ENCODE measurements at places on chromosomes 3 and 15. TPM values are rescaled to one million over a fixed set of nuclear protein-coding genes. Genes with fewer than 3 reads are reported as not detected.

- no peak for DNase-seq
Observed at GRCh38 chr3:168121184-168122017, 25.7 kb upstream of the GOLIM4 start.

DNA sequence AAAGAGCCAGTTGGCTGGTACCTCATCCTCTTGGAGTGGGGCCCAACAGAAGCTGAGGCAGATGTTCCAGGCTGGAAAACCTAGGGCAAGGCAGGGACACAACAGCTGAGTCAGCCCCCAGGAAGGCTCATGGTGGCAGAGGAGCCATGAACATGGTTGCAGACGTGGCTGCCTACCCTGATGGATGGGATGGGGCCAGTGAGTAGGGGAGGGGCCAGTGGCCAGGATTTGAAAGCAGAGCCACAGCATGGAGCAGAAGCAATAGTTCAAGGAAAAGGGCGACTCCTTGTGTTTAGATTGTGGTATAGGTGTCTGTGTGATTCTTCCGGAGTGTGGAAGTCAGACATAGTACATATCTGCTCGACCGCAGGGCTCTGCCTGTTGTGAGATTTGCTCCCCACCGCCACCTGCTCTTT lies 24.2 kb downstream of the PXYLP1 start:
- no peak for DNase-seq

DNA sequence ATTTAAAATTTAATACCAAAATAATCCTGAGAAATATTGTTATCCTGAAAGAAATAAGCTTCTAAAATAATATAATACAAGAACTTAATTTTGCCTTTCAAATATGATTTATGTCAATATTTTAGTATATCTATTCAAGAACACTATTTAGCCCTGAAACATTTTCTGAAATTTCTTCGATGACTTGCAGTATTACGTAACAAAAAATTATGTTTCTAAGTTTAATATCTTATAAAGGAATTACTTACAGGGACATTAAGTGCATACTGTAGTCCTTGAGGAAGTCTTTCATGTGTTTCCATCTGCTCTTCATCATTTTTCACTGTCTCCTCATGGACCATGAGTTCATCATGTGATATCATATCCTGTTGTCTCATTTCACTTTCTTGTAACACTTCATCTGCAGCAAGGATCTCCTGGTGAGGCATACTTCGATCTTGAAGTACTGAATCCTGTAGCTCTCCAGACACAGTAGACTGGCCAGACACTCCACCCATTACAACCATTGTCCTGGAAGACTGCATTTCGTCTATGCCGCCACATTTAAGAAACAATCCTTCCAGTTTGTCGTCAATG lies 62.0 kb downstream of the ZNF148 start:
- DNase-seq: no peak

- no peak for DNase-seq
Observed at GRCh38 chr3:154122552-154122911, 1.3 kb downstream of the ARHGEF26 start.

- no peak for DNase-seq
Observed at GRCh38 chr3:140434261-140434905, 243.5 kb upstream of the TRIM42 start.

DNA sequence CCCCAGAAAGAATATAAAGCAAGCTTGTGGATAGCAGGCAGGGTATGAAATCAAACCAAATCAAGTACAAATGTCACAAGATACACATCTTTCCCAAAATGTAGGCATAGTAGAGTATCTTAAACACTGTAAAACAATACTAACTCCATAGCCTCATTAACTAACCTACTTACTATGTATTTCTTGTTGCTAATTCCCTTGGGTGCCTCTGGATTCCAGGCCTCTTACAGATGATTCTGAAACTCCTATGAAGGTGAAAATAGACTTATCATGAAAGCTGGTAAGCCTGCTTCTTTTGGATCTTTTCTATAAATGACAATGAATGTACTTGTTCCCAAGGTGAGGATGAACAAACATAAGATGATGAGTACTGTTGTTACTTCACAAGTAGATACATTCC lies 93.8 kb downstream of the FRMD5 start:
- DNase-seq: no peak

DNA sequence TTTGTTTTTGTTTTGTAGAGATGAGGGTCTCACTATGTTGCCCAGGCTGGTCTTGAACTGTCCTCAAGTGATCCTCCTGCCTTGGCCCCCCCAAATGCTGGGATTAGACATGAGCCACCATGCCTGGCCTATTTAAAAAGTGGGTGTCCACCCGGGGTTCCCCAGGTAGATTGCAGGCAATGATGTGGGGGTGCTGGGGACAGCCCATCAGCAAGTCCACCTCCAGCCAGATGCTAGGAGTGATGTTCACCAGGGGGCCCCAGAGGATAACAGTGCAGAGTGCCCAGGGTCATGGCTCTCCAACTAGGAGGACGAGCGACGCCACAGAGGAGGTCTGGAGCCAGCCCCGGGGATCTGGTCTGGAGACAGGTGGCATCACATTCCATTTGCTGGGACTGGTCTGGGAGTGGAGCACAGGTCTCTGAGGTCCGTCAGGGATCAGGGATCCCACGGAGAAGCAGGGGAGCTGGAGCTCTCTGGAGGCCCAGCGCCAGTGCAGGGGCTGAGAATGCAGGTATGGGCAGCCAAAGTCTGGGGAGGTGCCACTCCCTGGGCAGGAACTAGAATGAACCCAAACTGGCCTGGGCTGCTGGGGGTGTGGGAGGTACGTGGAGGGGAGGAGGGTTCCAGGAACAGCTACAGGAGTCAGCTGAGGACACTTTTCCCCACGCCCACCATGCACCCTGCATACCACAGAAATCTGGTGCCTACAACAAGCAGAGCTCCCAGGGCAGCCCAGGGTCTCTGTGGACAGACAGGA lies 51.2 kb upstream of the PCSK6 start:
- no peak for DNase-seq

GRCh38 chr3:66133853-66134445 lies 86.9 kb upstream of the SLC25A26 start:
- DNase-seq: no peak

The LTF gene
- not detected for total RNA-seq

Data from Caki2 (cell line).